Activated CD4-positive, alpha-beta T cell treated with anti-CD3 and anti-CD28 coated beads, Interleukin-2, amount 10 ng/mL, durations not matched to agents 24 days and 14 days (primary cell): ENCODE measurements at places on chromosomes 7 and 10. TPM values are rescaled to one million over a fixed set of nuclear protein-coding genes. Genes with fewer than 3 reads are reported as not detected.

DNA sequence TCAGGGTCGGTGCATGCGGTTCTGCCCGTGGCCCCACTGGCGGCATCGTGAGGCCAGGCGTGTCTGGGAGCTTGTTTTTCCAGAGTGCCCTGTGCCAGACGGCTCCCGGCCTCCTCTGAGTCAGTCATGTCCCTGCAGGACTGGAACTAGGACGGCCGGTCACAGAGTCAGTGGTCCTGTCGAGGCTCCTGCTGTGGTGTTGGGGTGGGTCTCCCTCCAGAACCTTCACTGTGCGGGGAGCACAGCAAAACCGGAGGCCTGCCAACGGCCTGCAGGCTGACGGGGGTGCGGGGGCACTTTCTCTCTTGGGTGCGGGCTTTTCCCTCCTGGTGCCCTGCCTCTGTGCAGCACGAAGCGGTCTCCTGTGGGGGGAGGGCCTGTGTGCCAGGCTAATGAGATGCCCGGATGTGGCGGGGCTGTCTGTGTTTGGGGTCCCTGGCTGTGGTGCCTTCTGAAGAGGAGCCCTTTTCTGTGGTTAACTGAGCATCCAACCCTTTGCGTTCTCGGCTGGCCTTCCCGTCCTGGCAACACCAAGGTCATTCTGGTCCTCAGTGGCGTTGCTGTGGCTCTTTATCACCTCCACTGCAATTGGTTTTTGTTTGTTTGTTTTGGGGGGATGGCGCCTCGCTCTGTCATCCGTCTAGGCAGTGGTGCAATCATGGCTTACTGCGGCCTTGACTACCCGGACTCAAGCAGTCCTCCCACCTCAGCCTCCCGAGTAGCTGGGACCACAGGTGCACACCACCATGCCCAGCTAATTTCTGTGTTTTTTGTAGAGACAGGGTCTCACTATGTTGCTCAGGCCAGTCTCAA lies 8.0 kb downstream of the GET4 start:
- no peak for DNase-seq

TUBB8 gene
- not detected in 2 replicates for total RNA-seq

CUZD1 gene
- total RNA-seq, result 3.1 and 3.7 TPM in 2 replicates

DNA sequence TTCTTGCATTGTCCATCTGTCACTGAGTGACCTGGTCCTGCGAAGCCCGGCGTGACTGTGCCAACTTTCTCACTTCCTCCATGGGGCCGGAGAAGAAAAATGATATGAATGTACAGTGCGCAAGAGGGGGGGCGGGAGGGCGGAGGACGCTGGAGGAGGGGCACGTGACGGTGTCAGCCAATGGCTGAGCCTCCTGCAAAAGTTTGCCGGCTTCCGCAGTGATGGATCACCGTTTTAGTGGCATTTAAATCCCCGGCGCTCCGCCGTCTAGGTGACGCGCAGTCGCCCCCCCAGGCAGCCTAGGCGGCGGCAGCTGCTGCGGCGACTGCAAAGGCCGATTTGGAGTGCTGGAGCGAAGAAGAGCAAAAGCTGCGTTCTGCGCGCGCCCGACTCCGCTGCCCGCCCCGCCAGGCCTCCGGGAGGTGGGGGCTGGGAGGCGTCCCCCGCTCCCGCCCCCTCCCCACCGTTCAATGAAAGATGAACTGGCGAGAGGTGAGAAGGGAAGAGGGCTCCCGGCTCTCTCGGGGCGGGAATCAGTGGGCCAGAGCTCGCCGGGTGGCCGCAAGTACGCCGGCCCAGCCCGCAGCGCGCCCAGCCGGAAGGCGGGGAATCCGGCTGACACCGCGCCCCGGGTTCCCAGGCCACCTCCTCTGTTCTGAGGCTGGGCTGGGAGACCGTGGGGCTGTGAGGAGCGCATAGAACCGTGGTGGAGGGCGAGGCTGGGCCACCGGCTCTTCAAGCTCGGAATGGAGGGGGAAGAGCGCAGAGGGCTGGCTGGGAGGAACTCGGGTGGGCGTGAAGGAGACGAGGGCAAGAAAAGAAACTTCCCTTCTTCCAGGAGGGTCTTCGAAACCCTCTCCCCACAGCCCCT lies at the start of gene HOXA1:
TSS of gene HOXA1 (minus strand) at position 104 of the 871 bp plus-strand sequence. CDS start at position 16, 88 bp downstream.
- DNase-seq, result peak; percentile 88

GRB10 gene
- total RNA-seq, result 1.4 and 3.6 TPM in 2 replicates

ANKRD1 gene
- not detected in 2 replicates for total RNA-seq

PON1 gene
- not detected in 2 replicates for total RNA-seq

MGAM2 gene
- total RNA-seq, result not detected in 2 replicates

- DNase-seq, result no peak
These were observed 38.3 kb downstream of the LRRC18 start for GRCh38 chr10:48901319-48901718.

ZC3HAV1L gene
- total RNA-seq, result 36.5 and 38.5 TPM in 2 replicates

DNA sequence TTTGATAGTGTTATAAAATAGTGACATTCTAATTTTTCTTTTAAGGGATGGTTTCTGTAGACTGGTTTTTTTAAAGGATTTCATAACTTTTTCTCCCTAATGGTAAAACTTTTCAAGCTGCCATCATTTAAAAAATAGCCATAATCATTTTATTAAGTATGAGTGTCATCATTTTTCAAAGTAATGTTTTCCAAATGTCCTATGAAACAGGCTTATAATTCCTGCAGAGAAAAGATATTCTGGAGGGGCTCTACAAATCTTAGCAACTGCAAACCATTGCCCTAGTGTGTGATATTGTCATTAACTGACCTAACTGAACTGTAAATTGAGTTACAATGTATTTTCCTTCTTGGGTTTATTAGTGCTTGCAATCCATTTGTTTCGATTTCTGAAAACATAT lies 226.0 kb downstream of the BBS9 start:
- DNase-seq, result no peak

AKR1C2 gene
- total RNA-seq, result not detected in 2 replicates

CPA2 gene
- total RNA-seq, result 0.14 TPM in 2 replicates

DNA sequence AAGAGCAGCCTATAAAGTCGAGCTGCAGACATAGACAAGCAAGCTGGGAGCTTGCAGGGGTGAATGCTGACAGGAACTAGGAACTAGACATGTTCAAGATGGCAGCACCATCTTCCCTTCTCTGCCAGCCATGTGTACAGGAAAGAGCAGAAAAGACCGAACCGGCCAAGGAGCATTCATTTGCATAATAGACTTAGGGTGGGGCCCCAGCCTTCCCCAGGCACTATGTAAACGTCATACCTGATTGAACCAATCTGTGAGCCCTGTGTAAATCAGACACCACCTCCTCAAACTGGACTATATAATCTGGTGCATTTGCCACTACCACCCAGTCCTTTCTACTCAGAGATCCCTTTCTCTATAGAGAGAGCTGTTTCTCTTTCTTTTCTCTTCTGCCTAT lies 106.9 kb upstream of the FAM3C start:
- no peak for DNase-seq

DNA sequence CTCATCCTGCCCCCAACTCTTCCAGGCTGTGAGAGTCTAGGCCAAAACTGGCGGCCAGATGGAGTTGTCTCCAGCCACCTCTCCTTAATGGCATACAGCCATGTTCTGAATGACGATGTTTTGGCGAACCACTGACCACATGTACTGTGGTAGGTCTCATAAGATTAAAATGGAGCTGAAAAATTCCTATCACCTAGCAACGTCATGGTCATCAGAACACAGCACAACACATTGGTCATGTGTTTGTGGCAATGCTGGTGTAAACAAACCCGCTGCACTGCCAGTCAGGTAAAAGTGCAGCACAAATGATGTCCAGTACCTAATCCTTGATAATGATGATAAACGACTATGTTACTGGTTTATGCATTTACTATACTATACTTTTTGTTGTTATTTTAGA lies 290.0 kb upstream of the MKI67 start:
- no peak for DNase-seq

- DNase-seq, result no peak
These were observed 118.2 kb downstream of the ADAM12 start for GRCh38 chr10:126270111-126270510.

- no peak for DNase-seq
These were observed 324.7 kb downstream of the ADARB2 start for GRCh38 chr10:1412531-1413189.

GRCh38 chr7:106523482-106523881 lies 137.5 kb downstream of the CCDC71L start:
- no peak for DNase-seq

SLC16A9 gene
- total RNA-seq, result 4.4 and 4.5 TPM in 2 replicates

MSMB gene
- not detected in 2 replicates for total RNA-seq

DNA sequence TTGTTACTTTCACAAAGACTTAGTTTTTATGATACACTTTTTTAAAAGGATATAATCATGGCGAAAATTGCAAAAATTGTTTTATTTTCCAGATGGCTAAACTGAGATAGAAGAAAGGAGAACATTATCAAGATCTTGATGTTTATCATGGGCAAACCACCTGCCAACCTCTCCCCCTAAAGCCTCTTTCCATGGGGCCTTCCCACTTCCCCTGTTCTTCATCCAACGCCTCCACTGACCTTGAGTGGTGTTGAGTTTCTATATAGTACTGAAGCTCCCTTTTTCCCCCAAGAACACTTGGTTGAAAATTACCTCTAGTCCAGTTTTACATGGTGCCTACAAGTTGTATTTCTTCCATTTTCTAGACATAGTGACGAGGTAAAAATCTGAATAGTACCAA lies 5.0 kb downstream of the CREB3L2 start:
- no peak for DNase-seq

- no peak for DNase-seq
These were observed 3.5 kb upstream of the SLC35B4 start for GRCh38 chr7:134320201-134320600.
